ENCODE measurements at places on chromosomes 12 and 14.

DNA sequence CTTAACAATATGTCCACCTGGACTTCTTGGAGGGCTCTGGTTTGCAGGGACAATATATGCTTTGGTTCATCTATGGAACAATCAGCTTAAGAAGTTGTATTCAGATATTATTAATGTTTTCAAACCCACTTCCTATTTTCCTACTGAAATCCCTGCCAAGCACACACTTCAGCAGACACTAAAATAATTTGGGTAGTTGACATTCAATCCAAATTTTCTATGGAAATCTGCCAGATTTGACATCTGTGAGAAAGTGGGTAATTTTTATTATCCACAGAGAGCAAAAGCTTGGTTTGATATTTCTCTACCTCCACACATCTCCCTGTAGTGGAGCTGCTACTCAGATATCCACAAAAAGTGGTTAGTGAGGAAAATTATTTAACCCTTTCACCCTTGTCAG lies 378.8 kb upstream of the SOX5 start:
- H3K4me1 ChIP-seq: no peaks in the 10 kb centered on the region
- no peaks in the 10 kb centered on the region for H3K36me3 ChIP-seq
- H3K27ac ChIP-seq: no peak overlapping the region
- H3K27me3 ChIP-seq: no peaks in the 10 kb centered on the region
- DNase-seq: no peak
- H3K4me3 ChIP-seq: no peak overlapping the region

GRCh38 chr14:56183631-56184157 lies 65.5 kb downstream of the PELI2 start:
- no peak for DNase-seq
- H3K4me1 ChIP-seq: no peaks in the 10 kb centered on the region
- no peak overlapping the region for H3K4me3 ChIP-seq
- no peaks in the 10 kb centered on the region for H3K27me3 ChIP-seq

DNA sequence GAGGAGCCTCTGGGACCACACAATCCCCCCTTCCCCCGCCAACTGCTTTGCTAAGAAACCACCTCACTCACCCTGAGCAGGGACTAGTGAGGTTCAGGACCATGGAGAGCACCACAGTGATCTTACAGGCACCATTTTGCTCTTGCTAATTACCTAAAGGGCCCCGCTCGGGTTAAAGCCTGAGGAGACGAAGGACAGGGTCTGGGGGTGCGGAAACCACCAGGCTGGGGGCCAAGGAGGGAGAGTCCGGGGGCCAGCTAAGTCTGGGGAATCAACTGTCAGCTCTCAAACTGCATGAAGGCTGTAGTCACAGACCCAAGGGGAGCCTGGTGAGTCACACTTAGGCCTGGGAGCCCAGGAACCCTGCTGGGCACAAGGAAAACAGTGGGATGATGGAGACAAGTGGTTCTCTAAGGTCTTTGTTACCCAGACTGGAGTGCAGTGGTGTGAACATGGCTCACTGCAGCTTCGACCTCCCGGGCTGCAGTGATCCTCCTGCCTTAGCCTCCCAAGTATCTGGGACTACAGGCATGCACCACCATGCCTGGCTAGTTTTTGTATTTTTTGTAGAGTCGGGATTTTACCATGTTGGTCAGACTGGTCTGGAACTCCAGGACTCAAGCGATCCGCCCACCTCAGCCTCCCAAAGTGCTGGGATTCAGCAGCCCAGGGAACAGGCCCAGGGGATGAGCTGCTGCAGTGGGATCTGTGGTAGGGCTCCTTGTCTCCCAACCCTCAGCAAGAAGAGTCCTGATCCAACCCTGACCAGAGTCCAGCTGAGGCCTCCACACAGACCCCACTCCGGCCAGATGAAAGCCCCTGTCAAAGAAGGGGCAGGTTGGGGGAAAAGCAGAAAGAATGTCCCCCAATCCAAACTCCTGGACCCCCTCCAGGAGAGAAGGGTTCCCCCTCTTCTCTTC lies 98.8 kb downstream of the CALM1 start:
- H3K4me1 ChIP-seq: peaks cover 11% of the 10 kb centered on the region

DNA sequence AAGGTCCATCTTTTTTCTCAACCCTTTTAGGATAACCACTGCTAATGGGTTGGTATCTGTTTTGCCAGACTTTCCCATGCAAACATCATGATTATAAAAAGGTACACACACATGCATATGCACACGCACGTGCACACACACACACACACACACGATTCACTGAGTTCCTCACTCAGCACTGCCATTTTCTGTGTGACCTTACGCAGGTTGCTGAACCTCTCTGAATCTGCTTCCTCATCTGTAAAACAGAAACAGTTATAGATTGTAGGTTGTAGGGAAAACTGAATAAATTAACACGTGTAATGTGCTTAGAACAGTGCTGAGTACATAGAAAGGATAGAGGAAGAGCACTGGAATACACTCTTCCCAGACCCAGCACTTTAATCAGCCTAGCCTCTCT lies 182.3 kb downstream of the RBM19 start:
- no peaks in the 10 kb centered on the region for H3K27me3 ChIP-seq
- H3K4me1 ChIP-seq: no peaks in the 10 kb centered on the region
- no peak overlapping the region for H3K27ac ChIP-seq
- H3K4me3 ChIP-seq: no peak overlapping the region

GRCh38 chr14:27253966-27254365 lies 656.1 kb upstream of the NOVA1 start:
- no peak for DNase-seq
- H3K36me3 ChIP-seq: no peaks in the 10 kb centered on the region
- no peaks in the 10 kb centered on the region for H3K4me1 ChIP-seq
- H3K27me3 ChIP-seq: no peaks in the 10 kb centered on the region
- H3K27ac ChIP-seq: no peak overlapping the region
- H3K4me3 ChIP-seq: no peak overlapping the region

DNA sequence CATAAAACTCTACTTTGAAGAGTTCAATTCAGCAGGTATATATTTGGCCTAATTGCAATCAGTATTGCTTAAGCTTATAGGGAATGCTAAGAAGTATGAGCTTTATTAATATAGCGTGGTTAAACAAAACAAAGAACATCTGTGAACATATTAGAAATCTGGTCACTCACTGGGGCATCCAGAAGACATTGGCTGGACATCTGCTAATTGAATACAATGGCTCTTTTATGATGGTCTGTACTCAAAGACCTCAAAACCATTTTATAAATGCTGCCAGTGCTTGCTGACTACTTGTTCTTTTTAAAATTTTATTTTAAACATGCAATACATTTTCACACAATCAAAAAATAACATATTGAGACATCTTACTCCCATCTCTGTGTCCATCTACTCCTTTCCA lies 173.0 kb downstream of the STXBP6 start:
- no peaks in the 10 kb centered on the region for H3K4me1 ChIP-seq
- no peaks in the 10 kb centered on the region for H3K27me3 ChIP-seq
- no peak overlapping the region for H3K4me3 ChIP-seq
- DNase-seq: no peak

- H3K27me3 ChIP-seq: peaks cover 7% of the 10 kb centered on the region
- no peak overlapping the region for H3K27ac ChIP-seq
- peaks cover 1% of the 10 kb centered on the region for H3K4me1 ChIP-seq
- DNase-seq: no peak
- no peak overlapping the region for H3K4me3 ChIP-seq
Observed at GRCh38 chr12:16602412-16602811, 3.5 kb downstream of the LMO3 start.

DNA sequence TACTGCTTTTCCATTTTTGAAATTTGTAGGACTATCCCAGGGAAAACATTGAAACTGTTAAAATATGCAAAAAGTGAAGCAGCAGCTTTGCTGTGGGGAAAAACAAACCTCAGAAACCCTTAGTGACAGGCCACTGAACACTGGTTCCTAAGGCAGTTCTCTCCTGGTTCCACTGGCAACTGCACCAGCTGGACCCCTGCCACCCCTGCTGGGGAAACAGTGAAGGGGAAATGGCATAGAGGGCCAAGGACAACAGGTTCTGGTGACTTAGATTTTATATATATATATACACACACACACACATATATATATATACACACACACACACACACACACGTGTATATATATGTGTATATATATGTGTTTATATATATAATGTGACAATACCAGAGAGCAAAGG lies 16.2 kb upstream of the KRT7 start:
- H3K27ac ChIP-seq: no peak overlapping the region
- H3K27me3 ChIP-seq: no peaks in the 10 kb centered on the region
- no peaks in the 10 kb centered on the region for H3K4me1 ChIP-seq
- H3K4me3 ChIP-seq: no peak overlapping the region
- no peaks in the 10 kb centered on the region for H3K36me3 ChIP-seq

- no peaks in the 10 kb centered on the region for H3K4me1 ChIP-seq
- no peak overlapping the region for H3K4me3 ChIP-seq
- no peaks in the 10 kb centered on the region for H3K27me3 ChIP-seq
- DNase-seq: no peak
- no peak overlapping the region for H3K27ac ChIP-seq
Observed at GRCh38 chr12:10740182-10740581, 17.1 kb upstream of the YBX3 start.

DNA sequence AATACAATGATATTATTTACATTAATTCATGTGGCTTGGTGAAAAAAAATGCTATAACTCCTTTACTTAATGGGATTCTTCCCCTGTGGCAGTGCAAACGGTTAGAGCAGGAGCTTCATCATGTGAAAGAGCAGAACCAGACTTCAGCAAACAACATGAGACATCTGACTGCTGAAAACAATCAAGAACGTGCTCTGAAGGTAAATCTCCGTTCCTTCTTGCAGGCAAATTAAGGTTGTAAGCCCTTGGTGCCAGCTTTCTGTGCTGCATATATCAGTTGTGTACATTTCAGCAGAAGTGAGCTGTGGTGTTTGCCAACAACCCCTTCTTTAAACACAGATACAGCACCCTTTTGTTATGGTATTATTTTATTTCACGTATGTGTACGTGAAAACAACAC lies 171.7 kb downstream of the MIPOL1 start:
- H3K4me3 ChIP-seq: no peak overlapping the region
- H3K4me1 ChIP-seq: no peaks in the 10 kb centered on the region
- H3K27me3 ChIP-seq: no peaks in the 10 kb centered on the region
- DNase-seq: no peak
- no peak overlapping the region for H3K27ac ChIP-seq
- no peaks in the 10 kb centered on the region for H3K36me3 ChIP-seq

DNA sequence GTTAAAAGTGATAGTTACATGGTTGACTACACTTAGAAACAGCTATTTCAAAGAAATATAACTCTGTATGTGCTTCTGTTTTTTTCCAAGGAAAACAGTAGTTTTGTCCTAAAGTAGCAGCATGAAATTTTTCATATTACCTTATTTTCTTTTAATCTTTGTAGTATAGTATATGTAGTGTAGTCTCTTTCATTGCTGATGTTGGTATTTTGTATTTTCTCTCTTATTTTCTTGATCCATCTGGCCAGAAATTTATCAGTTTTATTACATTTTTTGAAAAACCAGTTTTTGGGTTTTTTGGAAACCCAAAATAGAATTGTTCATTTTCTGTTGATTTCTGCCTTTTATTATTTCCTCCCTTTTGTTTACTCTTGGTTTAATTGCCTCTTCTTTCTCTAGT lies 6.4 kb upstream of the RNU6-8 start:
- no peak overlapping the region for H3K4me3 ChIP-seq
- no peaks in the 10 kb centered on the region for H3K4me1 ChIP-seq
- no peaks in the 10 kb centered on the region for H3K27me3 ChIP-seq
- no peak overlapping the region for H3K27ac ChIP-seq
- DNase-seq: no peak

DNA sequence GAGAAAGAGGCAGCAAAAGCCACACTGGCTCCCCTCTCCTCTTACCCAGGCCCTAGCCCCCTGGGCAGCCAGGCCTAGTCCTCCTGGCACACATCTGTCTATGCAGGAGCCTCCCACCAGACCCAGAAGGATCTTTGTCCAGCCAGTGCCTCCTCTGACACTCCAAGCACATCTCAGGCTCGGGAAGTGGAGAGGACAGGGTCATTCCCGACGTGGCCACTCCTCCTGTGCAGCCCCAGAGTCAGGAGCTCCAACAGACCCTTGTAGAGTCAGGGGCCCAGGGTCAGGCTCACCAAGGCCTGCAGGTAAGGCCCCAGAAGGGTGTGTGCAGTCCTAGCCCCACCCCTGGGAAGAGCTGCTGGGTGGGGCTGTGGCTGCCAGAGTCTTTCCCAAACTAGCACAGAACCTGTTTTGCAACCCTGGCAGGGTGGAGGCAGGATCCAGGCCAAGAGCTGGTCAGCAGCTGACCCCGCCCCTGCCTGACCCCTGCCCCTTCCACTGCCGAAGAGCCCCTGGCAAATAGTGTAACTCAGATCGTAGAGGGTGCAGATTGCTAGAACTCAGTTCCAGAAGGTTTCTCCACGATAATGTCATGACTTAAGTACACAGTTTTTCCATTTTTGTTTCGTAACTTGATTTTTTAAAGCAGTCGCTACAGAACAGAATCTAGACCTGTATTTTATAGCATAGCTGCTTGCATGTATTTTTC lies 26.6 kb upstream of the PNMA1 start:
- peaks cover 10% of the 10 kb centered on the region for H3K4me1 ChIP-seq
- no peak overlapping the region for H3K27ac ChIP-seq
- DNase-seq: no peak

- no peaks in the 10 kb centered on the region for H3K36me3 ChIP-seq
- no peak overlapping the region for H3K4me3 ChIP-seq
- H3K27me3 ChIP-seq: no peaks in the 10 kb centered on the region
- no peak for DNase-seq
- no peak overlapping the region for H3K27ac ChIP-seq
Observed at GRCh38 chr14:35047976-35048513, 2.0 kb downstream of the FAM177A1 start.

DNA sequence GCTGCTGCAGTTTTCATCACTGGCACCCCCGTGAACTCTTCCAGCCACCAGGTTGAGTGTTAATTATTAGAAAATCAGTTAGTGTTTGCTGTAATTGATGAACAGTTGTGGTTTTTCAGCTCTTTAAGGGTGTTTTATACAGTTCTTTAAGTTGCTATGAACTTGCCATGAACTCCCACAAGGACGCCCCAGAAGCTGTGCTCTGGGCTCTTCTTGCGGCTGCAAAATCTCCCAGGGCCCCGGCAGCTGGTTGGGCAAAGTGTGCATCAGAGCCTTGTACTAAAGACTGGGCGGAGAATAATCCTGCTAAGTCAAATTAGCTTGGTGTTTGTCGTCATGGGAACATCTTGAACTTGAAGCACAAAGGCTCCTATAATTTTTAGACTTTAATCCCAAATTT lies 82.2 kb downstream of the EML1 start:
- H3K27me3 ChIP-seq: no peaks in the 10 kb centered on the region
- H3K27ac ChIP-seq: no peak overlapping the region
- no peak overlapping the region for H3K4me3 ChIP-seq
- DNase-seq: no peak
- no peaks in the 10 kb centered on the region for H3K36me3 ChIP-seq
- H3K4me1 ChIP-seq: peaks cover 4% of the 10 kb centered on the region

DNA sequence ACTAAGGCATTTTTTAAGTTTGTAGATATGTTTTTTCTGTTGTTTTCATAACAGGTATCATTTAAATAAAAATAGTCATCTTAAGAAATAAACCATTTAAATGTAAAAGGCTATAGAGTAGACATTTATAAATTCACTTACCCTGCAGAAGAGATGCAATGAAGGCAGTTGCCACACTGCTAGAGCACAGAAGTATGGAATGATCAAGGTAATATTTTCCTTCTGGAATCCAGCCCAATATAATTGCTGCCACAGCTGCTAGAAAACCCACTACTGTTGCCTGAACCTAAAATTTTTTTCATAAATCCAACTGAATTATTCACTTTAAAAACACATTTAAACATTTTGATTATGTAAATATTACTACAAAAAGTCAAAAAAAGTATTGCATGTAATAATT lies 69.2 kb downstream of the SLC41A2 start:
- no peaks in the 10 kb centered on the region for H3K36me3 ChIP-seq
- DNase-seq: no peak
- H3K4me1 ChIP-seq: no peaks in the 10 kb centered on the region
- no peak overlapping the region for H3K4me3 ChIP-seq
- H3K27me3 ChIP-seq: no peaks in the 10 kb centered on the region
- H3K27ac ChIP-seq: no peak overlapping the region

- H3K4me3 ChIP-seq: no peak overlapping the region
- H3K27ac ChIP-seq: no peak overlapping the region
- H3K36me3 ChIP-seq: no peaks in the 10 kb centered on the region
- H3K4me1 ChIP-seq: no peaks in the 10 kb centered on the region
Observed at GRCh38 chr14:21617614-21618013, 17.1 kb downstream of the OR10G2 start.

Data from iPS DF 6.9 (cell line).